Aorta (tissue), 5 donors: ENCODE measurements at places on chromosomes 7 and 10. TPM values are rescaled to one million over a fixed set of nuclear protein-coding genes. Genes with fewer than 3 reads are reported as not detected.

DNA sequence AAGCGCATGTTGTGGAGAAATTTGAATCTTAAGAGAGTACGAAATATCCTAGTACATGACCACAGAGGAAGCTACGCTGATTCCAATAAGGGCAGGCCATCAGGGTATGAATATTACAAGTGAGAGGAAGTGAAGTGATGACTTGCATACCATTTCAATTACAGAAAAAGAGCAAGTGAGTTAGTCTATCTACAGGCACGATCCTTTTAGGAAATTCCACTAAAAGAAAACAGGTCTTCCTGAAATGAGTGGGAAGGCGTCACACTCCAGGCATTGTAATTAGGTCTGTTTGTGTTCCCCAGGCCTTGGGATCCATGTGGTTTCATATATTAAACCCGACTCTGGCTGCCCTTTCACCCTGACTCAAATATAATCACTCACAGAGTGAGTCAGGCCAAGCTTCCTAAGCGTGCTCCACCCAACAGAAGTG lies 152.5 kb downstream of the SEMA3A start:
- no peaks in the 10 kb centered on the region for H3K36me3 ChIP-seq
- no peaks in the 10 kb centered on the region for H3K27me3 ChIP-seq
- H3K4me3 ChIP-seq, result no peak overlapping the region
- no peak for DNase-seq
- no peaks in the 10 kb centered on the region for H3K4me1 ChIP-seq
- no peak overlapping the region for H3K27ac ChIP-seq

DNA sequence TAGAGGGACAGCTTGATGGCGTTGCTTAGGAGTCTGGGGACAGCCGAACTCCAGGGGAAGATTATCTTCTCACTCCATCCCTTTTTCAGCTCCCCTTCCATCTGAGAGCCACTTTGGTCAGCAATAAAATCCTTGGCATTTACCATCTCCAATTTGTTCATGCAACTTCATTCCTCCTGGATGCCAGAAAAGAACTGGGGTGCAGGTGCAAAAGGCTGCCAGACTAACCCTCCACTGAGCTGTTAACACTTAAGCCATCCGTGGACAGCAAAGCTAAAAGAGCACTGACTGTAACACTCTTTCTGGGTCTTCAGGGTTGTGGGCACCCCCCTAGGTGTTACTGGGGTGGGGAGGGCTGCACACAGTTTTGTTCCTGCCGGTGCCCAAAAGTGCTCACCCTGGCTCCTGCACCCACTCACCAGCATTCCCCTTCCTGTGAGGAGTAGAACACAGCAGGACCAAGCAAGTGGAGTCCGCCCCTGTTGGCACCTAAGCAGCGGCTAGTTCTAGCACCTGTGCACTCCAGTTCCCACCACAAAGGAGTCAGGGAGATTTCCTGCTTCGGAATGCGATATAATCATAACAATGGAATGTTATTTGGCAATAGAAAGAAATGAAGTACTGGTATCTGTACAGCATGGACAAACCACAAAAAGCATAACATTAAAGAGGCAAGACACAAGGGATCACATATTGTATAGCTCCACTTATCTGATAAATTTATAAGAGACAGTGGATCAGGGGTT lies 95.1 kb downstream of the NPY start:
- no peaks in the 10 kb centered on the region for H3K36me3 ChIP-seq
- H3K27me3 ChIP-seq, result no peaks in the 10 kb centered on the region
- no peak for DNase-seq
- no peak overlapping the region for H3K27ac ChIP-seq
- no peaks in the 10 kb centered on the region for H3K4me1 ChIP-seq

GRCh38 chr7:77687747-77688144 lies 8.5 kb upstream of the RSBN1L start:
- no peak overlapping the region for H3K27ac ChIP-seq
- no peaks in the 10 kb centered on the region for H3K36me3 ChIP-seq
- H3K27me3 ChIP-seq, result no peaks in the 10 kb centered on the region
- no peak for DNase-seq
- no peak overlapping the region for H3K4me3 ChIP-seq

GRCh38 chr10:65470986-65471385 lies 1454.8 kb upstream of the LRRTM3 start:
- H3K4me1 ChIP-seq, result no peaks in the 10 kb centered on the region
- H3K36me3 ChIP-seq, result no peaks in the 10 kb centered on the region
- no peak overlapping the region for H3K4me3 ChIP-seq
- H3K27ac ChIP-seq, result no peak overlapping the region

GRCh38 chr10:97784200-97784810 lies 12.5 kb upstream of the SFRP5 start:
- no peak for DNase-seq
- no peaks in the 10 kb centered on the region for H3K36me3 ChIP-seq
- no peaks in the 10 kb centered on the region for H3K4me1 ChIP-seq
- no peak overlapping the region for H3K4me3 ChIP-seq
- no peaks in the 10 kb centered on the region for H3K27me3 ChIP-seq

Gene CADPS2
- 23.8 TPM for total RNA-seq

Gene MMD2
- total RNA-seq, result not detected

Gene POLR2J3
- total RNA-seq, result 27.5 TPM
